ENCODE measurements at places on chromosomes 4 and X.

GRCh38 chrX:150933945-150934350 is 35.5 kb upstream of the CD99L2 start:
- no peak for DNase-seq

DNA sequence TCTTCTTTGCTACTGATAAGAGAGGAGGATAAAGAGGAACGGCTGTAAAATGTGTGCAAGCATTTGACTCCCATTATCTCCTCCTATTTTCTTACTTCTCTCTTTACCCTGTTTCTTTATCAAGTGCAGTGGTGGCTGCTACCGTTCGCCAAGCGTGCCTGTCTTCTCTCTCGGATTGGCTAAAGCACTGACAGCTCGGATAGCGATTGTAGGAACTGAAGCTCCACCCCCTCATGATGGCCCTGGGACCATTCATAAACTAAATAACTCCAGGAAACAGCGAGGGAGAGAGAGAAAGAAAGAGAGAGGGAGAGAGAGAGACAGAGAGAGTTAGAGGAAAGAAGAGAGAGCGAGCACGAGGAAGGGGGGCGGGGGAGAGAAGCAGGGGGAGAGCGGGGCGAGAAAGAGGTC is 305 bp upstream of the MAB21L2 start:
- no peak for DNase-seq

- DNase-seq = no peak
Observed at GRCh38 chr4:17335371-17335770, 176.5 kb downstream of the QDPR start.

GRCh38 chr4:92264163-92264562 is 39.6 kb upstream of the GRID2 start:
- DNase-seq = no peak

DNA sequence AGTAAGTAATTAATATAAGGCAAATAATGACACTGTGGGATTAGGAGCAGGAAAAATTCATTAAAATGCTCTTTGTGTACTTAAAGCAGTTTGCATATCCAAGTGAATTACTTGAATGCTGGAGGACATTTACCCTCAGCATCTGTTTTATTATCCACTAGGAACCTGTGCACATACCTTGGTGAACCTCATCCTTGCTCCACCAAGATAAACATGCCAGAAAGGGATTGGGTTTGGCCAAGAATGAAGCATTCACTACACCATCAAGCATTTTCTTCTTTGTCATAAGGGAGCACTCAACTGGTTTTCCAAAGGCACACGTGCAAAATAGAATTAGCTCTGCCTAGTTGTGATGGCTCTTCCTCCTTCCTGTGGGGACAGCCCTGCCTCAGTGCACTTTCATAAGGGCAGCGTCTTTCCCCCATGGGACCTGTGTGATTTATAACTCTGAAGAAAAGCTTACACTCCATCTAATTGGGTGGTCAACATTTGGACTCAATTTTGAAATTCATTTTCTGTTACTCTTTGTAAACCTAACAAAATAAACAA is 291.7 kb downstream of the USP46 start:
- no peak for DNase-seq

- DNase-seq = no peak
Observed at GRCh38 chr4:112085156-112086035, 59.9 kb upstream of the FAM241A start.

DNA sequence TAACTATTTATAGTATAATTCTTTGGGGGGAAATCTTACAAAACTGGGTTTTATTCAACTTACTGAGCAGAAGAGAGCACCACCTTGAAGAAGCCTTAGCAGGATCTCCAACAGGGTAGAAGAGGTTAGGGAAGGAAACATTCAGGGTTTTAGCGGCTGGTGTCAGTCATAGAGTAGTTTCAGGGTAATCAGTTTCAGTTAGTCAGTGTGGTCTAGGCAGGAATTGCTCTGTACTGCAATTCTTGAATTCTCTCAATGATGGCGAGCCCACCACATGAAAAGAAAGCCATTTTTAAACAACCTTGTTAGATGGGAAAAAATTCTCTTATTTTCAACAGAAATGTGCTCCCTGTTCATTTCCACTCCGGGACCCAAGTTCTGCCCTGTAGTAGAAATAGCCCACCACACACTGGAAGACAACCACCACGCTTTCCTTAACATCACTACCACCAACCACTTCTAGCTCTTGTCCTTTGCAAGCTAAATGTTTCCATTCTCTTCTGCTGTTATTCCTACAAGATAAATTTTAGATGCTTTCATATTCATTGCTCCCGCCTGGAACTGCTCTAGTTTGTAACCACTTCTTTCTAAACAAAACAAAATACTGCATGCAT is 25.9 kb downstream of the COL25A1 start:
- no peak for DNase-seq

GRCh38 chrX:103248553-103248952 is 6.4 kb downstream of the TCEAL8 start:
- no peak for DNase-seq

- no peak for DNase-seq
Observed at GRCh38 chr4:3329887-3330286, 37.1 kb downstream of the RGS12 start.

GRCh38 chr4:107379054-107379869 is 340.8 kb downstream of the PAPSS1 start:
- DNase-seq = no peak

Measured in amygdala (tissue), 56 donors.